A172 (cell line): ENCODE measurements at places on chromosomes 11 and 22. TPM values are rescaled to one million over a fixed set of nuclear protein-coding genes. Genes with fewer than 3 reads are reported as not detected.

Gene ANKK1
- not detected in 2 replicates for total RNA-seq

- DNase-seq: no peak
Observed at GRCh38 chr11:66546966-66547661, 411 bp downstream of the ACTN3 start.

DNA sequence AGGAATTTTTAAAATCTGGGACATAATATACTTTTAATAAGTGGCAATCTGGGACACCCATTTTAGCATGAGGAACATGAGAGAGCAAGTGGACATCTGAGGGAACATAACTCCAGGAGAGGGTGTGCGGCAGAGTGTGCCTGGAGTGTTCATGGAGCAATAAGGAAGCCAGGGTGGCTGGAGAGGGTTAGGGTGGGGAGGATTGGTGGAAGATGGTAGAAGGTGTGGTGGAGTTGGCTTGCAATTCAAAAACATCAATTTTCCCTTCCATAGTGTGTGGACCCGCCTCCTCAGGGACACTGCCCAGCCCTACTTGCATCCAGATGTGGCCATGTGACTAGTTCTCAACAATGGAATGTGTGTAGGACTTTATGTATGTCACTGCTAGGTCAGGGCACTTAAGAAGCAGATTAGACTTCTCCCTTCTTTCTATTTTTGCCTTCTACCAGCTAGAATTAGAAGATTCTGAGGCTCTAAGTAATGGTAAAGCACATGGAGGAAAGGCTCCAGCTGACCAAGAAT lies 4.4 kb upstream of the DENND5A start:
- no peak for DNase-seq

GRCh38 chr11:118870396-118871343 lies 13.0 kb upstream of the CXCR5 start:
- no peak for DNase-seq

DNA sequence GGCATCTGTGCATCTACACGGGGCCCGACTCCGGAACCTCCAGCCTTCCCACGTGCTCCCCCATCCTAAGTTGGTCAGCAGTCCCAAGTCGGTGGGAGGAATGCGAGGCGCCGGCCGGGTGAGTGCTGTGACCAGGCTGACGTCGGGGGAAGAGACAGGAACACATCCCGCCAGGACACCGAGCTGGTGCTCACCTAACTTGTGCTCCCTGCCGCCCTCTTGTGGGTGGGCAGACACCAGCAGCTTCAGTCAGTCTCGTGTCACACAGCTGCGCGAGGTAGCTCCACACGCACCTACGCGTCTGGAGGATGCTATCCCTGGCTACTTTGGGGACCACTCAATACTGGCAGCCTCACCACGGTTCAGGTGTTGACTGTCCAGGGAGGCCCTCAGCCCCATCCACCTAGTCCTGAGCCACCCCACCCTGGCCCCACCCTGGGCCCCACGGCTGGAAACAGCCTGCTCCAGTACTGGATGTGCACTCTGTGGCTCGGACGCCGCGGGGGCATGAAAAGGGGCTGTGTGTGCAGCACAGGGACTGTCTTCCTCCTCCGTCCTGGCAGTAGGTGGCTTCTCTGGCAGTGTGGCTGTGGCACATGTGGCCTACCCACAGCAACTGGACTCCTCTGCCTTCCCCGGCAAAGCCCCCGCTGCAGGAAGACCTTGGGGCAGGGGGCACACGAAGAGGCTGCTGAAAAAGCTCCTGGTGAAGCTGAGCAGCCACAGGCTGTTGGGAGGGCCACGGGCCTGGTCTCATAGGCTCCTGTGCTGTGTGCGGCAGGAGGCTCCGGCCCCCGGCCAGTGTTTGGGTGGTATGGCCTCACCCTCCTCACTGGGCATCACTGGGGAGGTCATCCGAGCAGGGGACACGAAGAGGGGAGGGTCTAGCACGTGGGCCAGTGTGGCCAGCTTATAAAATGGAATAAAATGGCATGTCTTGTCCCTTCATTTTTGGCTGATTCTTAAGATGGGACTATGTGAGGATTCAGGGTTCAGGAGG lies 11.2 kb upstream of the BID start:
- DNase-seq: no peak

DNA sequence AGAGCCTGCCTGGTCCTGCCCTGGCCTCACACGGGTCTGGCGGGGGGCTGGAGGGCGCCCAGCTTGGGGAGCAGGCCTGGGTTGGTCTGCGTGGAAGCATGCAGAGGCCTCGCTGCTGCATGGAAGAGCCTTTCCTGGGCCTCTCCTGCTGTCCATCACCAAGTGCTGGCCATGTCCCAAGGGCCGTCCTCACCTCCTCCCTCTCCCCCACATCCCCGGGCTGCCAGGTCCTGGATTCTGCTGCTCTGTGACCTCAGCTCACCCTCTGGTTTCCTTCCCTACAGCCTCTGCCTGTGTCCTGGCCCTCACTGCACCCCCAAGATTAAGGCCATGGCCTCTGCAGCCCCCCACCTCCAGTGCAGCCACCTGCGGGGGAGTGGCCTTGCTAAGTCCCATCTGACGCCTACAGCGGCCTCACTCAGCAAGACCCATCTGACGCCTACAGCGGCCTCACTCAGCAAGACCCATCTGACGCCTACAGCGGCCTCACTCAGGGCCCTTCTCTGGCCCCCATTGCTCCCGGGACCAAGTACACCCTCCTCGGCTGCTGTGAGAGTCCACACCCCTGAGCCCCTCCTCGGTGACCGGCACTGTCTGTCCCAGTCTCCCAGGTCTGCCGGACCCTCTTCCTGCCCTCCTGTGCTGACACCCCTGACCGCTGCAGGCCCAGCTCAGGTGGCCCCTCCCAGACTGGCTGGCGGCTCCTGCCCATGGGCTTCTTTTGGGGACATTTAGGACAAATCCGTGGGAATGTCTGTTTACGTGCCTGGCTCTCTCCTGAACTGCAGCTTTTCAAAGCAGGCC lies 119.5 kb upstream of the B3GAT1 start:
- no peak for DNase-seq
